GM18507 (cell line): ENCODE measurements at places on chromosomes 3 and 15.

DNA sequence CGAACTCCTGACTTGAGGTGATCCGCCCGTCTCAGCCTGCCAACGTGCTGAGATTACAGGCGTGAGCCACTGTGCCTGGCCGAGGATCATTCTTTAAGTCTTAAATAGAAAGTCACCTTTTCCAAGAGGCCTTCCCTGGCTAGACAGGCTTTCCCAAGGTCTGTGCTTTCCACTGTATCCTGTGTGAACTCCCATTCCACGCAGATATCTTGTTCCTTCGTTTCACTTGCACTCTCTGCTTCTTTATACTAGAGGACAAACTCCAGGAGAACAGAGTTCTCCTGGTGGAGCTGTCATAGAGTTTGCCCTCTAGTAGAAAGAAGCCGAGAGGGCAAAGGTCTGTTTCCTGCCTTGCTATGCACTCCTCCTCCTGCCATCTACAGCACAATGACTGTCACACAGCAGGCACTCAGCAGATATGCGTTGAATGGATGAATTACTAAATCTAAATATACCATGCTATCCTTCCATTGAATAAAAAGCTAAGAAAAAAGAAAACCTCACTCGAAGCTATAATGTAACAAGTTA is 211.2 kb downstream of the FOXP1 start:
- DNase-seq, result no peak

DNA sequence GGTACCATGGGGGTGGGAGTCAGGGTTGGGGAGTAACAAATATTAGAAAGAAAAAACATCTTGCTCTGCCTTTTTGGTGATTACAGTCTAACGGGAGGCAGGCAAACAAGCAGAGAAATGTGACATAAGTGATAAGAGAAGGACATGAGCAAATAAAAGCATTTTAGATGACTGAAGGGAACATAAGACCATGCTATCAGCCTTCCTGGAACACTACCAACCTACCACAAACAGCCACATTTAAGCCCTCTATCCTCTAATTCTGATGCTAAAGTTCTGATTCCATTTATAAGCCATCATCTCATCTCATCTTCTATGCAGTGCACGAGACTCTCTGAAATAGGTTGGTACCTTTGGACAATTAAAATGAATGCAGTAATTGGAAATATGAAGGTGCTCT is 243.4 kb upstream of the P2RY1 start:
- DNase-seq, result no peak

GRCh38 chr15:67150023-67150860 is 84.8 kb downstream of the SMAD3 start:
- DNase-seq, result no peak

DNA sequence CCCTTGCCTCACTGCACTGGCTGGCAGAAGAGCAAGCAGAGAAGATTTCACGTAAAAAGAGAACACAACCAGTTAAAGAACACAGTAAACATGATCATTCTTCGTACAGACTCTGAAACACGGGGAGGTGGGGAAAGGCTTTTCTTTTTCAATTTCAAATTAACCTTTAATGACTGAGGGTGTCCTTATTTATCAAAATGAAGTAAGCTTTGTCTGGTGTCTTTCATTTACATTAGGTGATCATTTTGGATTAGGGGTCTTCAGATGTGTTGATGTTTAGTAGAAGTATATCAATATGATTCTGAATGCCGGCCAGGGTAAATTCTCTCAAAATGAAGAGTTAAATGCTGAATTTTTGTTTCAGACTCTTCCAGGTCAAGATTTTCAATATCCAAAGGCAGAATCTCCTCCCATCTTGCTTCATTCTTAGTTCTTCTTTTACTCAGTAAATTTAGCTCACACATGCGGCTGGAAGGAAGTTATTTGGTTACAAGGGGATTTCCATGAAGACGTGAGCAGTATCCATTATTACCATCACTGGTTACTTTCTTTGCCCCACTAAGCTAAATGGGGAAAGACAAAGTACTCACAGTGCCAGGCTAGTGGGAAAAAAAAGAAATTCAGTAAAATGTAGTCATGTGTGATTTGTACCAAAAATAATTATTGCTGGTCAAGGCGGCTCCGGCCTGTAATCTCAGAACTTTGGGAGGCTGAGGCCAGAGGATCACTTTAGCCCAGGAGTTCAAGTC is 272.2 kb upstream of the NR2F2 start:
- no peak for DNase-seq

DNA sequence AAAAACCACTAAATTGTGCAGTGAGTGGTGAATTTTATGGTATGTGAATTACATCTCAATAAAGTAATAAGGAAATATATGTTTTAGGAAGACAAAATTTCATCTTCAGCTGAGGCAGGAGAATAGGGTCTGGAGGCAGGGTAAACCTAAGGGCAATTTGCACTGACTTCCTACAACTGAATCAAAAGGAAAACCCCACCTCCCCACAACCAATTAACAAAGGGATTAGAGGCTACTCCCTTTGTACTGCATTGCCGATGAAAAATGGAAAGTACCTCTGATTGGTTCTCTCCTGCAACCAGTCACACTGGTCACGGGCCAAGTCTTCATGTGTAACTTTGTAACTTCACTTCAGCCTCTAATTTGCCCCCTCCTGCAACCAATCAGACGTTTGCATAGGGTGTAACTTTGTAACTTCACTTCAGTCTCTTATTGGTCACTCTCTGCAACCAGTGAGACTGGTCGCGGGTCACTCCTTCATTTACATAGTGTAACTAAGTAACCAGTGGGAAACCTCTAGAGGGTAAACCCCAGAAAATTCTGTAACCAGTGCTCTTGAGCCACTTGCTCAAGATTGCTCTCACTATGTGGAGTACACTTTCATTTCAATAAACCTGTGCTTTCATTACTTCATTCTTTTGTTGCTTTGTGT is 244.5 kb downstream of the CNTN4 start:
- no peak for DNase-seq

DNA sequence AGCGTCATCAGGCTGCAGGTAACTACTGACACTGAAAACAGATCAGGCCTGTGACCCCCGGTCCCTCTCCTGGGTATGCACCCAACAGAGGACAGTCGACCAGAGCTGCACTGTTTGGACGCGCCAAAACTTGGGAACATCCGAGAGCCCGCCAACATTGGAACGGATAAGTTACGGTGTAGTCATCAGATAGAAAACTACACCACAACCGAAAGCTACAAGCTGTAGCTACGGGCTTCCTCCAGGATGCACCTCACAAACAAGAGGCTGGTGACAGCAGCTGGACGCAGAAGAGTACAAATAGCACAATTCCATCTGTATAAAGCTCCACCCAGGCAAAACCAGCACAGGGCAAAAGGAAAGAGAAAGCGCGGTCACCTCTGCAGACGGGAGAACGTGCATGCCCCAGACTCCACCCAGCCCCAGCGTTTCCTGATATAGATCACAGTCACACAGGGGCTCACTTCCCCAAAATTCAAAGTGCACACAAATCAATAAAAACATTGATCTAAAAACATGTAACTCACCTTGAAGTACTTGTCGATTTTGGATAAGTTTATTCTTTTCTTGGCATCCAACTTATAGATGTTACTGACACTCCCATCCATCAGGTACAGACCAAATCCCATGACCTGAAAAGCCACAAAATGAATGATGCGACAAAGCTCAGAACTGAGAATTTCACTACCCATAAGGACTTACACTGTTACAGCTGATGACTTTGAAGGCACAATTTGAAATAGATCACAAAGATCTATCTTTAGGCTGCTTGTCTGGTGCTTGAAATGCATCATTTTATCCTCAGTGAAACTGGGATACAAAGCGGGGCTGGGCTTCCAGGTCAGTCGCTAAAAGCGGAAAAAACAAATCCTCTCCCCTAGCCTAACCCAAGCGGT is 43.3 kb downstream of the CYFIP1 start:
- peak; percentile 11 for DNase-seq

GRCh38 chr3:66320390-66320789 is 99.6 kb downstream of the SLC25A26 start:
- no peak for DNase-seq

- no peak for DNase-seq
These were observed 13.3 kb downstream of the EIF3J start for GRCh38 chr15:44550256-44550655.

- DNase-seq, result no peak
These were observed 184.7 kb downstream of the LRRC3B start for GRCh38 chr3:26807272-26807671.

DNA sequence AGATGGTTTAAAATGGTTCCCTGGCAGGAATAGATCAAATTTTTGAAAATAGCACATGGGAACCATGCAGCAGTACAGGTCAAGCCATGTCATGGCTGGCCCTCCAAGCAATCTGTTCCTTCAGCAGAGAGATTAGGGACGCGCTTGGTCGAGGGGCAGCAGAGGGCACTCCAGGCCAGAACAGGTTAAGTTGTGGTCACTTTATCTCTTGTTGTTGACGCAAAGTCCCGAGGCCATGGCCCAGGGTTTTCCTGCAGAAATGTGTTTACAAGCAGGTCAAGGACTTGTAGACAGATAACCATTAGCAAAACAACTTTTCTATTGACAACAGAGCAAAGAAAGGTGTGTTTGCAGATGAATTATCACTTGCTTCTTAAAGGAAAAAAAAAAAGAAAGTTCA is 570.0 kb upstream of the NR2F2 start:
- no peak for DNase-seq

DNA sequence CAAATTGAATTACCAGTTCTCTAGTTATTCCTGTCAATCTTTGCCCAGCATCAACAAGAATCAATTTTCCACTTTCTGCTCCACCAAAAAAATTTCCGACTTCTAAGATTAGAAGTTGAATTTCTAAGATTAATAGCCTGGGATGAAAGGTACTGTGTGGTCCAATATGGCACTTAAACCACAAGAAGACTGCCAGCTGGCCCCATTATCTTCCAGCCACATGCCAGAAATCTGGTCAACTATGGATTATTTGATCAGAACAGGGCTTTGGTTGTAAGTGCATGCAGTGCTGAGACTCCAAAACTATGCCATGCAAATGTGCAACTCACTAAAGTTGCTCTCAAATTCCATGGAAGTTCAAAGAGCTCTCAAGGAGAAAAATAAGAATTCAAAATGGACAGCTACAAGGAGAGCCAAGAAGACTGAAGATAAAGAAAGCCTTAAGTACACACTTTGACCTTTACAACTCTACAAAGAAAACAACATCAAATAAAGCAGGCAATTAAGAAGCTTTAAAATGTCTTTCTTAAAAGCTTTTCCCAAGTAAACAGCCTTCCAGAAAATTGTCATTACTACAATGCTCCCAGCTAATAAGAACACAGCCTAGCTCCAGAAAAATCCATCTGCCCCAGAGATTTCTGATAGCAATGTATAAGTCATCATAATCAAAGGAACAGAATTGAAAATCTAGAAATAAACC is 64.2 kb downstream of the ST3GAL6 start:
- DNase-seq, result no peak

DNA sequence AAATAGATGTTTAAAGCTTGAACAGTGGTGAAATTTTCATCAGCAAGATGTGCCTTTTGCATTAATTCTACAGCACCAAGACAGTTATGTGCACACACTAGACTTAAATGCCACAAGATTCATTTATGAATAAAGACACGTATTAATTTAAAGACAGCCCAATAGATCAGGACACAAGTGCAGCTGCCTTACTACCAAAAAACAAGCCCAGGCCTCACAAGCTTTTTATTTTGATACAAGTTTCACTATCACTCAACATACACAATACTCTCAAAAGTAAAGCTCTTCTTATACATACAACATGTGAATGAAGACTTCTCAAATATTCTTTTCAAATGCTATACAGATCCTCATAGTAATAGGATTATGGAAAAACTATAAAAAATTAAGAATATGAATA is 2.4 kb downstream of the ACAP2 start:
- DNase-seq, result no peak

- no peak for DNase-seq
These were observed 41.4 kb downstream of the SLC30A4 start for GRCh38 chr15:45481135-45481534.

GRCh38 chr15:76147906-76148570 is 88.3 kb downstream of the TMEM266 start:
- peak; percentile 55 for DNase-seq
